Activated effector memory CD4-positive, alpha-beta T cell treated with Interleukin-2 at 50 U/mL for 16 hours (primary cell): ENCODE measurements at places on chromosomes 13 and 19.

DNA sequence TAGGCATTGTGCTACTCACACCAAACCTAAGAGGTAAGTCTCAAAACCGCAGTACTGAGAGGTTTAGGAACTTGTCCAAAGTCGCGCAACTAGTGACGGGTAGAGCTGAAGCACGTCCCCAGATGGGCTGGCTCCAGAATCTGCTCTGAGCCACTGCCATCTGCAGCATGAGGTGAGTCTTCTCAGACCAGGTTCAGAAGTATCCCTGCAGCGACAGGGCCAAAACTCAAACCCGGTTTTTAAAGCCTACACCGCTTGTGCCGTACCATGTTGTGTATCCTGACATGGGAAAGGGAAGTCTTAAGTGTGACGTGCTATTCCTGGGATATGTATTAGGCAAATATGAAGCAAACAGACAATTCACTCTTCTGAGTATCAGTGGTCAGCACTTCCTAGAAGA, 45.1 kb downstream of the ATP7B start:
- no peak for DNase-seq

DNA sequence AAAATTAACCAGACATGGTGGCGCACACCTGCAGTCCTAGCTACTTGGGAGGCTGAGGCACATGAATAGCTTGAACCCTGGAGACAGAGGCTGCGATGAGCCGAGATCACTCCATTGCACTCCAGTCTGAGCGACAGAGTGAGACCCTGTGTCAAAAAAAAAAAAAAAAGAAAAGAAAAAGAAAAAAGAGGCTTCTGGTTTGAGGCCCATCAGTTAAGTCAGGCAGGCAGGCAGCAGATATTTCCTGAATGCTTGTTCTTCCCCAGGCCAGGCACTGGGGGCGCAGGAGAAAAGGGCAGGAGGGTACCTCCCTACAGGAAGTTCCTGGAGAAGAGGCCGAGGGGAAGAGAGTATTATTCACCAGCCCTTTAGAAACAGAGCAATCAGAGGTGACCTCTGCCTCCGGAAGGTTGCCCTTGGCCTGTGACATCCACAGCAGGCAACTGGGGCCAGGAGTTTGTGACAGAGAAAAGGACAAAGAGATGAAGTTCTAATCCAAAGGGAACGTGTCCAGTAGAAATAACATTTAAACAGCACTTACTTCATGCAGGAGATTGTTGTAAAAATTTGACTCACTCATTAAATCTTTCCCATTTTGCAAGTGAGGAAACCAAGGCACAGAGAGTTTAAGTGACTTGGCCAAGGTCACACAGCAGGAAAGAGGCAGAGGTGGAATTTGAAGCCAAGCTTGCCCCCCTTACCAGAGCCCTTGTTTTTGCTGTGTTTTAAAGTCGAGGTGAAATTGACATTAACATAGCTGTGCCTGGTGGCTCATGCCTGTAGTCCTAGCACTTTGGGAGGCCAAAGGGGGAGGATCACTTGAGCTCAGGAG, 4.3 kb upstream of the RLN3 start:
- DNase-seq: no peak

GRCh38 chr13:59477011-59477410, 686.7 kb downstream of the DIAPH3 start:
- no peak for DNase-seq

- DNase-seq: no peak
These were observed 13.2 kb downstream of the NANOS3 start for GRCh38 chr19:13890136-13890535.
